ENCODE measurements at places on chromosomes 1 and 21. TPM values are rescaled to one million over a fixed set of nuclear protein-coding genes. Genes with fewer than 3 reads are reported as not detected.

DNA sequence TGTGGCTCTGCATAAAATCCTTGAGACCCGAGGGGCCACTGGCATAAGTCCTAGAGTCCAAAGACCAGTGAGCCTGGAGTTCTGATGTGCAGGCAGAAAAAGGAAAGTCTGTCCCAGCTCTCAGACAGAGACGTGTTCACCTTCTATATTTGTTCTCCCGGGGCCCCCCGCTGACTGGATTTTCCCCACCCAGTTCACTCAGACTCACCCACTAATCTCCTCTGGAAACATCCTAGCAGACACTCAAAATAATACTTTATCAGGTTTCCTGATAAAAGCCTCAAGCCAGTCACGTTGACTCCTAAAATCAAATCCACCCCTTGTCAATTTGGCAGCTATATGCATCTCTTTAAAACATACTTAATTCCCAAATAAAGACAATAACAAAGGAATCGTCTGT lies 1084.2 kb upstream of the NCAM2 start:
- no peaks in the 10 kb centered on the region for H3K27me3 ChIP-seq
- H3K27ac ChIP-seq: no peak overlapping the region
- no peaks in the 10 kb centered on the region for H3K36me3 ChIP-seq

- DNase-seq: no peak
- H3K4me3 ChIP-seq: no peak overlapping the region
- peaks cover 2% of the 10 kb centered on the region for H3K36me3 ChIP-seq
- H3K27ac ChIP-seq: peak overlapping the region; percentile 67
These were observed 204.4 kb downstream of the APP start for GRCh38 chr21:25965951-25966707.

DNA sequence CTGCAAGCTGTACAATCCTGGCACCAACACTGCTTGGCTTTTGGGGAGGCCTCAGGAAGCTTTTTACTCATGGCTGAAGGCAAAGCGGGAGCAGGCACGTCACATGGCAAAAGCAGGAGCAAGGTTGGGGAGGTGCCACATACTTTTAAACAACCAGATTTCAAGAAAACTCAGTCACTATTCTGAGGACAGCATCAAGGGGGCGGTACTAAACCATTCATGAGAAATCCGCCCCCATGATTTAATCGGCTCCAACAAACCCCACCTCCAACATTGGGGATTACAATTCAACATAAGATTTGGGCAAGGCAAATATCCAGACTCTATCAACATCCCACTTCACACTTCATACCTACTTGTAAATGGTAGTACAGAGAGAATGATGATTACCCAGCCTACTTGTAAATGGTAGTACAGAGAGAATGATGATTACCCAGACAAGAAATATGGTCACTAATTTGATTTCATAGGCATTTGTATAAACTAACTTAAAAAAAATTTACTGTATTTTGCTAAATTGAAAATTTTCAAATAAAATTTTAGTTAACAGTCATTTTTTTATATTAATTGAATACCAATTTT lies 24.9 kb downstream of the ATP5PF start:
- DNase-seq: no peak
- no peaks in the 10 kb centered on the region for H3K27me3 ChIP-seq
- no peak overlapping the region for H3K27ac ChIP-seq
- H3K4me3 ChIP-seq: no peak overlapping the region

- no peaks in the 10 kb centered on the region for H3K4me1 ChIP-seq
- H3K27me3 ChIP-seq: no peaks in the 10 kb centered on the region
- H3K4me3 ChIP-seq: no peak overlapping the region
- no peaks in the 10 kb centered on the region for H3K36me3 ChIP-seq
- H3K27ac ChIP-seq: no peak overlapping the region
These were observed 14.0 kb downstream of the GTF2B start for GRCh38 chr1:88877382-88877825.

DNA sequence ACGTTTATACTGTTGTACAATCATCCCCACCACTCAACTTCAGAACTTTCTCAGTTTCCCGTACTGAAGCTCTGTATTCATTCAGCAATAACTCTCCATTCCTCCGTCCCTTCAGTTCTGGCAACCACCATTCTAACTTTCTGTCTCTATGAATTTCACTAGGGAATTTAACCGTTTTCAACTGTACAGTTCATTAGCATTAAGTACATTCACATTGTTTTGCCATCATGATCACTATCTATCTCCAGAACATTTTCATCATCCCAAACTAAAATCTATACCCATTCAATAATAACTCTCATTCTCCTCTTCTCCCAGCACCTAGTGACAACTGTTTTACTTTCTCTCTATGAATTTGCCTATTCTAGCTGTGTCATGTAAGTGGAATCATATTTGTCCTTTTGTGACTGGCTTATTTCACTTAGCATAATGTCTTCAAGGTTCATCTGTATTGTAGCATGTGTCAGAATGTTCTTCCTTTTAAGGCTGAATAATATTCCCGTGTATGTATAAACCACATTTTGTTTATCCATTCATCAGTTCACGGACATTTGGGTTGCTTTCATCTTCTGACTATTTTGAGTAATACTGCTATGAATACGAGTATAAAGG lies 75.0 kb downstream of the CEP350 start:
- H3K27ac ChIP-seq: no peak overlapping the region
- no peak overlapping the region for H3K4me3 ChIP-seq
- H3K4me1 ChIP-seq: peaks cover 25% of the 10 kb centered on the region
- no peak for DNase-seq

GRCh38 chr1:83954166-83954823 lies 44.6 kb downstream of the TTLL7 start:
- no peaks in the 10 kb centered on the region for H3K27me3 ChIP-seq
- H3K4me3 ChIP-seq: no peak overlapping the region
- DNase-seq: no peak
- H3K4me1 ChIP-seq: no peaks in the 10 kb centered on the region
- no peaks in the 10 kb centered on the region for H3K36me3 ChIP-seq
- H3K27ac ChIP-seq: no peak overlapping the region

DNA sequence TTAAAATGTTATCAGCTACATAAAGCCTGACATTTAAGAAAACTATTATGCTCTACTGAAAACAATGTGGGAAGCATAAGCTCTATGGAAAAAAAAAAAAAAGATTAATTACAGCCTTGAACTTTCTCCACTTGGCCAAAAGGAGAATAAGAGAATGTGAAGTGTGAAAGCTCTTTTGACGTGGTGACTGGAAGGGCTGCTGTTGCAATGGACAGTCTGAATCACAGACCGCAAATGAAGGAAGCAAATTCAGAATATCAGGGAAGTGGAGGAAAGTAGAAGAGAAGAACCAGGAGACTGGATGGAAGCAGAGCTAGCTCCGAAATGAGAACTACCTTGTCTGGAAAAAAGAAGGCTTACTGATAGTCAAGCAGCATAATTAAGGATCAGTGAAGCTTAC lies 106.8 kb downstream of the AK5 start:
- H3K4me1 ChIP-seq: peaks cover 2% of the 10 kb centered on the region
- H3K27ac ChIP-seq: no peak overlapping the region
- H3K27me3 ChIP-seq: no peaks in the 10 kb centered on the region
- DNase-seq: no peak
- H3K36me3 ChIP-seq: no peaks in the 10 kb centered on the region
- H3K4me3 ChIP-seq: no peak overlapping the region

OBSCN gene
- 1.3 TPM for polyA plus RNA-seq

TXNIP gene
- polyA plus RNA-seq: 31.3 TPM

MYBPHL gene
- not detected for polyA plus RNA-seq
